ENCODE measurements at places on chromosomes 4 and X.

- DNase-seq, result no peak
Observed at GRCh38 chr4:41600243-41600912, 62.4 kb downstream of the LIMCH1 start.

GRCh38 chr4:168398589-168398988 lies 80.0 kb upstream of the DDX60 start:
- DNase-seq, result no peak

- DNase-seq, result no peak
Observed at GRCh38 chrX:120612086-120612485, 8.2 kb downstream of the MCTS1 start.

DNA sequence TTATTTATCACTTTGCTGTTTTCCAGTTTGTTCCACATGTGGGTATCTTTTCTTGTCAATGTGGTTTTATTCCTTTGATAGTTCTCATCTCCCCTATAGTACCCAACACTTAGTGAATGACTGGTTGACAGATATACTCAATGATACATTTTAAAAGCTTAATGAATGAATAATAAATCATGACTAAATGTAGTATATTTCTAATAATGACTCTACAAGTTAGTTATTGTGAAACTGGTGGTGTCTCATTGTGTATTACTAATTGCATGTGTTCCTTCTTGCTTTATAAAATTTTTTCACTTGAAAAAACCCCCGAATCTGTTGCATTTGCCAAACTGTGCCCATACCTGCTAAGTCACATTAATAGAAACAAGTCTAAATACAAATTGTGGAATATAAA lies 95.4 kb downstream of the MBNL3 start:
- no peak for DNase-seq

DNA sequence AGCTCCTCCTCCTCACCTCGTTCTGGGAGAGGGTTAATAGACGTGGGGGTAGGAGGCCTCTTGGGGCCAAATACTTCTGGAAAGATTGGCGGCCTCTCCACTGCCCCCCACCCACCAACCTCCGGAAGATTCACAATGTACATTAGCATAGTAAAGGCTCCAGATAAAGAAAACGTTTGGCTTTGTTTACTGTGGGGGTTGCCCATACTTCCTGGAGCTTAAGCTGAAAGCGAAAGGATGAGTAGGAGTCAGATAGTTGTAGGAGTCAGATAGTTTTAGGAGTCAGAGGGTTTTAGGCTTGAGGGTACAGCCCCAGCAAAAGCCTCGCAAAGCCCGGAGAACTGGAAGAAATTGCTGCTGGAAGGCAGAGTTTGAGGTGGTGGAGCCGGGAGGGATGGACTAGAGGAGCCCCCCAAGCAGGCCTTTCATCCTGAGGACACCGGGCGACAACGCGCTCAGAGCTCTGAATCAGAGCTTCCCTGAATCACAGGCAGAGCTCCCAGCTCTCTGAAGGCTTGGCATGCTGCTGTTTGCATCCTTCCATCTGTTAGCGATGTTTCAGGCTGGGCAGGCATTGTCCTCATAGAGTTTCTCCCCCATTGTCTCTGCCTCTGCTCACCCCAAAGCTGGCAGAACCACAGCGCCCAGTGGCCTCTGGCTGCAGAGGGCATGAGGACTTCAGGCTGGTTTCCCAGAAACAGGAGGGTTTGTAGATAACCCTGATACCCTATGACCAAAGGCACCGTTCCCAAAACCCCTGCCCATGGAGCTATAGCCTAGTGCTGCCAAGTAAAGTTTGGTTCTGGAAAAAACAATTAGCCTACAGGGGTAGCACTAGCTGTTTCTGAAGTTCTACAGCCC lies 280.7 kb downstream of the BCOR start:
- DNase-seq, result no peak

DNA sequence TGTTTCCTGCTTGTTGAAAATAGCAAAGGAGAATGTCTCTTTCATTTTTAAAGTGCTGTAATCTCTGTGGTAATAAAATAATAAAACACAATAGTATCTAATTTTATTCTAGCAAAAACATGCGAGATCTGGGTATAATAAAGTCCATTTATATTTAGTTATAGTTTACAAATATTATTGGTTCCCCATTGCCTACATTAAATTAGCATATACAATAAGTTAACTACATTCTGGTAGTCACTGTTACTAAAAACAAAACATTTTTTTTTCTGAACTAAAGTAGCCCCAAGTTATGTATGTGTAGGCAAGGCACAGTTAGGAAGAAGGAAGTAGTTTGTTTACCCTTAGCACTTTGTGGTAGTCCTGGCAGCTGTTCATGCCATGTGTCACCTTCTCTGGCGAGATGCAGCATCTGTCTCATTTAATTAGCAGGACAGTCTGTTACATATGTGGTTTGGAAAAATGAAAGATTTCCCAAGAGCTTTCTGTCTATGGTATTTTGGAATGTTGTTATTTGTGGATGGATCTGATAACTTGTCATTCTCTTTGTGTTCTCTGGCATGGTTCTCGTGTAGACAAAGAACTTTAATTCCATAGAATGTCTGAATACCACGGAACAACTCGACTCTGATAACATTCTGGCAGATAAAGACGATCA lies 231.3 kb upstream of the PITX2 start:
- no peak for DNase-seq

DNA sequence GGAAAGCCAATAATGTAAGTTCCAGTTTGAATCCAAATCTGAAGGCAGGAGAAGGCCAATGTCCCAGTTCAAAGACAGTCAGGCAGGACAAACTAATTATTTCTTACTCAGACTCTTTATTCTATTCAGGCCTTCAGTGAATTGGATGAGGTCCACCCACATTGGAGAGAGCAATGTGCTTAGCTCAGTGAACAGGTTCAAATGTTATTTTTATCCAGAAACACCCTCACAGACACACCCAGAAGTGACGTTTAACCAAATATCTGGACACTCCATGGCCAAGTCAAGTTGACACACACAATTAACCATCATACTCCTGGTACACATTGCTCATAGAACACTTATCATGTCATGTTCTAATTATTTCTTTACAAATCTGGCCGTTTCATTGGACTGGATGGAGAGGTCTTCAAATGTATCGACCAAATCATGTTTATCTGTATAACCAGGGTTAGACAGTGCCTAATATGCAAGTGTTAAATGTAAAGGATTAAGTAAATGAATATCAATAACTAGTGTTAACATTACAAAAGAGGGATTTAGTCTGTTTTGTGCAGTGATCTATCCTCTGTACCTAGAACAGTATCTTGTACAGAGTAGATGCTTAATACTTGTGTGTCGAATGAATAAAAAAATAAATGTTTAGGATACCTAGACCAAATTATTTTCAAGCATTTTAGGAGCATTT lies 27.1 kb upstream of the XK start:
- DNase-seq, result no peak

GRCh38 chr4:54568184-54568583 lies 89.6 kb upstream of the KIT start:
- DNase-seq, result no peak

GRCh38 chr4:95580226-95580625 lies 31.5 kb upstream of the UNC5C start:
- DNase-seq, result no peak

GRCh38 chr4:153519687-153520086 lies 53.5 kb downstream of the TMEM131L start:
- no peak for DNase-seq
